Uterus (tissue), 4 donors: ENCODE measurements at places on chromosomes 13 and 19. TPM values are rescaled to one million over a fixed set of nuclear protein-coding genes. Genes with fewer than 3 reads are reported as not detected.
A peak's percentile ranks its signal among the peaks of the same experiment; 100 is the strongest.

- no peaks in the 10 kb centered on the region for H3K36me3 ChIP-seq
- no peaks in the 10 kb centered on the region for H3K27me3 ChIP-seq
- H3K27ac ChIP-seq: no peak overlapping the region
- H3K4me1 ChIP-seq: no peaks in the 10 kb centered on the region
- H3K4me3 ChIP-seq: no peak overlapping the region
- no peak for DNase-seq
Observed at GRCh38 chr13:112990783-112991182, 21.8 kb downstream of the MCF2L start.

GRCh38 chr13:58434943-58435342 is 803.4 kb downstream of the PCDH17 start:
- H3K36me3 ChIP-seq: no peaks in the 10 kb centered on the region
- no peak overlapping the region for H3K4me3 ChIP-seq
- DNase-seq: no peak
- H3K4me1 ChIP-seq: no peaks in the 10 kb centered on the region

- no peaks in the 10 kb centered on the region for H3K36me3 ChIP-seq
- no peaks in the 10 kb centered on the region for H3K4me1 ChIP-seq
- H3K27ac ChIP-seq: no peak overlapping the region
- DNase-seq: no peak
- no peak overlapping the region for H3K4me3 ChIP-seq
Observed at GRCh38 chr13:21420706-21421105, 38.4 kb downstream of the ZDHHC20 start.

DNA sequence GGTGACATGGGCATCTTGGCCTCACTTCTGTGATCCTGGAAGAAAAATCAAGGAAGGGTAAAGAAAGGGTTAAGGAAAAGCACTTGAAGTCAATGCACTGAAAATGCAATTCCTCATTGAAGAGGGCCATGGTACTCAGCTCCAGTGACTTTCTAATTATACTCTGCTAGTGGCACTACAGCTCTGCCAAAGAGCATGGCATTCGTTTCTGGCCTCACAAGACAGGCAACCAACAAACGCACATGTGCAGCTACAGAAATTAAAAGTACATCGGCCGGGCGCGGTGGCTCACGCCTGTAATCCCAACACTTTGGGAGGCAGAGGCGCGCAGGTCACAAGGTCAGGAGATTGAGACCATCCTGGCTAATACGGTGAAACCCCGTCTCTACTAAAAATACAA is 21.8 kb downstream of the SACS start:
- H3K27me3 ChIP-seq: no peaks in the 10 kb centered on the region
- DNase-seq: no peak
- no peak overlapping the region for H3K4me3 ChIP-seq
- H3K36me3 ChIP-seq: no peaks in the 10 kb centered on the region
- H3K4me1 ChIP-seq: no peaks in the 10 kb centered on the region

GRCh38 chr13:78958006-78958405 is 299.1 kb upstream of the OBI1 start:
- H3K27ac ChIP-seq: no peak overlapping the region
- DNase-seq: no peak
- no peaks in the 10 kb centered on the region for H3K4me1 ChIP-seq
- H3K4me3 ChIP-seq: no peak overlapping the region
- no peaks in the 10 kb centered on the region for H3K36me3 ChIP-seq

ABCA7 gene
- 10.4 TPM for total RNA-seq

DNA sequence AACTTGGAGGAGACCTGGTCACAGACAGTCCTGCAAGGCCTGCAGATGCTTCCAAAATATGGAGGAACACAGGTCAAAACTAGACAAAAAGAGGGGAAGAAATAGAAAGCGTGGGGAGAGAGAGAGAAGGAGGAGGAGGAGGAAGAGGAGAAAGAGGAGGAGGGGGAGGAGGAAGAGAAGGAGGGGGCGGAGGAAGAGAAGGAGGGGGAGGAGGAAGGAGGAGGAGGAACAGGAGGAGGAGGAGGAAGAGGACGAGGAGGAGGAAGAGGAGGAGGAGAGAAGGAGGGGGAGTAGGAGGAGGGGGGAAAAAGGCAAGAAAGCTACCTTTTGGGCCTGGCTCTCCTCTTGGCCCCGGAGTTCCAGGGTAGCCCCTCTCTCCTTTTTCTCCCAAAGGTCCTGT is 105.8 kb downstream of the COL4A1 start:
- H3K27me3 ChIP-seq: no peaks in the 10 kb centered on the region
- no peaks in the 10 kb centered on the region for H3K4me1 ChIP-seq
- no peak overlapping the region for H3K27ac ChIP-seq
- no peaks in the 10 kb centered on the region for H3K36me3 ChIP-seq
- no peak for DNase-seq
- H3K4me3 ChIP-seq: no peak overlapping the region

PODNL1 gene
- total RNA-seq: 0.98 TPM

GFY gene
- total RNA-seq: not detected

SIGLEC14 gene
- total RNA-seq: not detected

- no peak overlapping the region for H3K4me3 ChIP-seq
- no peaks in the 10 kb centered on the region for H3K27me3 ChIP-seq
- no peak for DNase-seq
- no peak overlapping the region for H3K27ac ChIP-seq
Observed at GRCh38 chr19:54708781-54709180, 15.5 kb upstream of the KIR3DL3 start.

DNA sequence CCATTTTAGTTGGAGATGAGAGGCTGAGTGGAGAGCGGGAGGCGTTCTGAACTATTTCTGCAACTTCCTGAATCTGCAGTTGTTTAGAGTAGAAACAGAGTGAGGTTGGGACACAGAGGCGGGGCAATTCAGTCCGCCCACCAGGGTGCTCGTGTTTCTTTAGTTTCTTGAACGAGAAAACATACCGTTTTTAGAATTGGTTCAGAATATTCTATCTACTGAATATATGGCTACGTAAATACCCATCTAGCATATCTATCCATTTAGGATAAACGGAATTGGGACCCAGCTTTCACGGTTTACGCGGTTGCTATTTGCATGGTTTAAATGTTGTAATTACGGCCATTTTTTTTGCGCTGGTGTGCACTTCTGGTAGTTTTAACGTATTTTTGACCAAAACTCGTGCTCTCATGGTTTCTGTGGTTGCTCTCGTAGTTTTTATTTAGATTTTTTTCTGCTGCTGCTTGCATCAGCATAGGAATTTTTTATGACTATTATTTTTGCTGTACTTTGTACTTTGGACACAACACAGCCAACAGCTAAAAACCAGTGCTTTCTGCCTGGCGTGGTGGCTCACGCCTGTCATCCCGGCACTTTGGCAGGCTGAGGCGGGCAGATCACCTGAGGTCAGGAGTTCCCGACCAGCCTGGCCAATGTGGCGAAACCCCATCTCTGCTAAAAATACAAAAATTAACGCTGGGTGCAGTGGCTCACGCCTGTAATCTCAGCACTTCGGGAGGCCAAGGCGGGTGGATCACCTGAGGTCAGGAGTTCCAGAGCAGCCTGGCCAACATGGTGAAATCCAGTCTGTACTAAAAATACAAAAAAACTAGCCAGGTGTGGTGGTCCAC is 32.7 kb downstream of the TIMM13 start:
- no peaks in the 10 kb centered on the region for H3K36me3 ChIP-seq
- DNase-seq: no peak
- no peak overlapping the region for H3K27ac ChIP-seq
- H3K27me3 ChIP-seq: no peaks in the 10 kb centered on the region

- H3K4me3 ChIP-seq: no peak overlapping the region
- H3K4me1 ChIP-seq: no peaks in the 10 kb centered on the region
- no peaks in the 10 kb centered on the region for H3K36me3 ChIP-seq
- no peaks in the 10 kb centered on the region for H3K27me3 ChIP-seq
- DNase-seq: no peak
Observed at GRCh38 chr13:72652681-72653080, 74.7 kb downstream of the MZT1 start.

DNA sequence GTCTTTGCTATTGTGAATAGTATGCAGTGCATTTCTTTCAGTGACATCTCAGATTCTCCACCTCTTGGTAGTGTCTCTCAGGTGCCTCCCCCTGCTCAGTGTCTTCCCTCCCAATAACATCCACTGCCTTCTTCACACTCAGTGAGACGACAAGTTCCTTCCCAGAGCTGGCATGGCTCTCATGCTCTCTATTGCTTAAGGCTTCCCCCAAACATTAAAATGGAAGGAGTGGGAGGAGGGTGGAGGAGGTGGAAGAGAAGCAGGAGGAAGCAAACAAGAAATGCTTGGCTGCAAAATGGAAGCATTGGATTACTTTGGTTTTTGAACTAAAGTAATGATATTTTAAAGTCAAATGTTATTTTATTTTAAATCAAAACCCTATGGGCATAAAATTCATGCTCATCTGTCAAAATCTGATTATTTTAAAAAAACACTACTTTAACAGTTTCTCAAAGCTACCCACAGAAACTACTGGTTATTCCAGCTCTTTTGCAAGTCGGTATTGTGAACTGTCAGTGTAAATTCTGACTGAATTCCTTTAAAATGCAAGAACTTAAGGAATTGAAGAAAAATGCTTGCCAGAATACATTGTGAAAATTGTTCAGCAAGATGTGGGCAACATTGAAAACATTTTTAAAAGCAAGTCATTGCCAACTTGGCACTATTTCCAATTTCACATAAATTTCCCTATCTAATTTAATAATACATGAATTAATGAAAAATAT is 727.6 kb upstream of the ARGLU1 start:
- H3K4me1 ChIP-seq: no peaks in the 10 kb centered on the region
- H3K27me3 ChIP-seq: no peaks in the 10 kb centered on the region
- no peaks in the 10 kb centered on the region for H3K36me3 ChIP-seq
- no peak overlapping the region for H3K4me3 ChIP-seq
- no peak overlapping the region for H3K27ac ChIP-seq
- DNase-seq: no peak

- H3K36me3 ChIP-seq: no peaks in the 10 kb centered on the region
- H3K4me1 ChIP-seq: no peaks in the 10 kb centered on the region
- DNase-seq: no peak
Observed at GRCh38 chr19:29478578-29479565, 46.9 kb upstream of the VSTM2B start.

- DNase-seq: no peak
- H3K36me3 ChIP-seq: no peaks in the 10 kb centered on the region
- no peak overlapping the region for H3K4me3 ChIP-seq
Observed at GRCh38 chr13:46961719-46962118, 64.9 kb upstream of the HTR2A start.

TRPC4 gene
- total RNA-seq: 13.4 TPM

- no peak overlapping the region for H3K4me3 ChIP-seq
- no peak overlapping the region for H3K27ac ChIP-seq
- no peaks in the 10 kb centered on the region for H3K4me1 ChIP-seq
- no peak for DNase-seq
- no peaks in the 10 kb centered on the region for H3K36me3 ChIP-seq
Observed at GRCh38 chr19:14545716-14546082, 16.3 kb downstream of the TECR start.

- no peak for DNase-seq
- no peak overlapping the region for H3K4me3 ChIP-seq
- H3K4me1 ChIP-seq: no peaks in the 10 kb centered on the region
- H3K36me3 ChIP-seq: no peaks in the 10 kb centered on the region
Observed at GRCh38 chr13:110062077-110062776, 244.7 kb downstream of the COL4A1 start.

GRCh38 chr19:8501981-8502380 is 459 bp downstream of the PRAM1 start:
- H3K4me1 ChIP-seq: no peaks in the 10 kb centered on the region
- no peak for DNase-seq
- no peaks in the 10 kb centered on the region for H3K27me3 ChIP-seq
- H3K4me3 ChIP-seq: no peak overlapping the region
- H3K27ac ChIP-seq: no peak overlapping the region

DNA sequence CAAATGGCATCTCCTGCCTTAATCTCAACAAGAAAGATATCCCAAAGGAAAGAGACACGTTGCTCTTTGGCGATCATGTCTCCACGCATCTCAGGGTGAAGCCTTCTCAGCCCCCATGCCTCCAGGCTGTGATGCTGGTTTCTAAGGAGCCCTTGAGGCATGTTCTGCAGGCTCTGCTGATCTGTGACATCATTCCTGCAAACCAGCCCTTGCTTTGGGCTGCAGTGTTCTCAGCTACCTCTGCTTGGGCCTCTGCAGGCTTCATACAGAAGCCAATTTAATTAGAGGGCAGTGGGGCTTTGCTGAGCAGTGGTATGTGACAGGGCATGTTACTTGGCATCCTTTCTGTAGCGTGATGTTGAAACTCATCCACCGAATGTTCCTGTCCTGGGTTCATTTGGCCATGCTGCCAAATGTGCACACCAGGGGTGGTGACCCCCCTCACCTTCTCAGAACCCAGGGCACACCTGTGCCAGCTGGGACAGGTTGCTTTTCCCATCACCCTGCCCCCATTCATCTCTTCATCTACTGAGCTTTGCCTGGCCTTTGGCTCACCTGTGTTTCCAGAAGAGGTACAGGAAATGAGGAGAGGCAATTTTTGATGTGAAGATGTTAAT is 230.9 kb downstream of the TEX29 start:
- no peaks in the 10 kb centered on the region for H3K4me1 ChIP-seq
- no peak overlapping the region for H3K4me3 ChIP-seq
- no peak for DNase-seq
- H3K27me3 ChIP-seq: no peaks in the 10 kb centered on the region
- no peak overlapping the region for H3K27ac ChIP-seq

GRCh38 chr19:1811942-1812425 is at the start of gene ATP8B3:
Gene ATP8B3, minus strand, starts transcription at chr19:1812276. Its CDS starts 540 bp downstream, at chr19:1811736.
- H3K36me3 ChIP-seq: no peaks in the 10 kb centered on the region
- peak within 1 kb of the TSS; percentile 77 for H3K27ac ChIP-seq
- H3K4me3 ChIP-seq: peak within 1 kb of the TSS; percentile 39
- H3K27me3 ChIP-seq: no peaks in the 10 kb centered on the region
- no peak for DNase-seq

DNA sequence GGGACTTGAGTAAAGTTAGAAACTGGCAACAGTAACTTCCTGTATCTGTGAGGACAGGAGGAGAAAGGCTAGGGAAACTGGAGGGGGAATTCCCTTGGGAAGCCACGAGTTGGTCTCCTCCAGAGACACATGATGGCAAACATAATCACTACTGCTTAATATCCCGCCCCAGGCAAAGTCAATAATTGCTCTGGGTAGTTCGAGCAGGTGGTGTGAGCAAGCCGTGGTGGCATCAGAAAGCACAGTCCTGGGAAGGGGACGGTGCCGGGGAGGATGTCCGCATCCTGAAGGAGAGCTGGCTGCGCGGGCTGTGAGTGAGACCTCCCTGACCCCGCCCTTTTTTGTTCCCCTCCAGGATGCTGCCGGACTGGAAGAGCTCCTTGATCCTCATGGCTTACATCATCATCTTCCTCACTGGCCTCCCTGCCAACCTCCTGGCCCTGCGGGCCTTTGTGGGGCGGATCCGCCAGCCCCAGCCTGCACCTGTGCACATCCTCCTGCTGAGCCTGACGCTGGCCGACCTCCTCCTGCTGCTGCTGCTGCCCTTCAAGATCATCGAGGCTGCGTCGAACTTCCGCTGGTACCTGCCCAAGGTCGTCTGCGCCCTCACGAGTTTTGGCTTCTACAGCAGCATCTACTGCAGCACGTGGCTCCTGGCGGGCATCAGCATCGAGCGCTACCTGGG is 1.4 kb downstream of the FFAR2 start:
- DNase-seq: no peak
- H3K36me3 ChIP-seq: no peaks in the 10 kb centered on the region
- H3K27ac ChIP-seq: no peak overlapping the region
- H3K4me3 ChIP-seq: no peak overlapping the region

TPTE2 gene
- not detected for total RNA-seq
